ENCODE measurements at places on chromosomes 6 and 20.

DNA sequence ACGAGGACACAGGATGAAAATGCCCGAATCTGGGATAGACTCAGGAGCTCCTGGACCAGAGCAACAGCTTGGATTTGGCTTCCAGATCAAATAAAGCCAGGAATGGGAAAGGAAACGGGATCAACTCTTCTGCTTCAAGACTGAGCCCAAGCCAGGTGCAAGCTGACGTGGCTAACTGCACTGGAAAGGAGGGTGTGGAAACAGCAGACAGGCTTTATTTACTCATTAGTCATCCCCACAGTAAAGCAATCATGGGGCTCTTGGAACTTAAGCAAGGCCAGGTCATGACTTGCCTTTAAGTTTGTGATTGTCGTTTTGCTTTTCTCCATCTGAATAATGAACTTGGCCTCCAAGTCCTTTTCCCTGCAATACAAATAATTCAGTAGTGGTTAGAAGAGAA is 45.2 kb downstream of the KIF16B start:
- peak; percentile 52 for DNase-seq

GRCh38 chr6:117481278-117481925 is 1.1 kb upstream of the DCBLD1 start:
- DNase-seq = no peak

DNA sequence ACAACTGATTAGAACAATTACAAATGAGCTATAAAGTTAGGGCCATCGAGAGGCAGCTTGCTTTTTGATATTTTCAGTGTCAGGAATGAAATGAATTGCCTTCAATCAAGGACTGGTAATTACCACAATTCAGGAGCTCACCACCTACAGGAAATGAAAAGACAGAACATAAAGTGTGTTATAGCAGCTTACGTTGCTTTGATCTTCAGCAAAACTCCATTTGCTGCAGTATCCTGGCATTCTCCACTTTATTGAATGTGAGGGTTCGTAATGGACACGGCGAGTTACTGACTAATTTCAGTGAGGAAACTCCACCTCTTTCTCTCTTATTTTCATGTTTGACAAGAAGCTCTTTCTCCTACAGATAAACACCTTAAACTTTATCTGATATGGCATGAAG is 440.0 kb upstream of the HSF2 start:
- no peak for DNase-seq

GRCh38 chr20:63241272-63241671 is 5.6 kb downstream of the BIRC7 start:
- no peak for DNase-seq

GRCh38 chr6:30130887-30131862 is 4.8 kb upstream of the TRIM40 start:
- peak; percentile 63 for DNase-seq

GRCh38 chr6:44180886-44181285 is 22.3 kb downstream of the CAPN11 start:
- DNase-seq = no peak

GRCh38 chr6:148596891-148597455 is 149.9 kb upstream of the UST start:
- DNase-seq = no peak

- no peak for DNase-seq
Measured at GRCh38 chr20:20447196-20447595, 79.3 kb downstream of the INSM1 start.

GRCh38 chr6:39223061-39223460 is 6.2 kb downstream of the KCNK5 start:
- DNase-seq = no peak

DNA sequence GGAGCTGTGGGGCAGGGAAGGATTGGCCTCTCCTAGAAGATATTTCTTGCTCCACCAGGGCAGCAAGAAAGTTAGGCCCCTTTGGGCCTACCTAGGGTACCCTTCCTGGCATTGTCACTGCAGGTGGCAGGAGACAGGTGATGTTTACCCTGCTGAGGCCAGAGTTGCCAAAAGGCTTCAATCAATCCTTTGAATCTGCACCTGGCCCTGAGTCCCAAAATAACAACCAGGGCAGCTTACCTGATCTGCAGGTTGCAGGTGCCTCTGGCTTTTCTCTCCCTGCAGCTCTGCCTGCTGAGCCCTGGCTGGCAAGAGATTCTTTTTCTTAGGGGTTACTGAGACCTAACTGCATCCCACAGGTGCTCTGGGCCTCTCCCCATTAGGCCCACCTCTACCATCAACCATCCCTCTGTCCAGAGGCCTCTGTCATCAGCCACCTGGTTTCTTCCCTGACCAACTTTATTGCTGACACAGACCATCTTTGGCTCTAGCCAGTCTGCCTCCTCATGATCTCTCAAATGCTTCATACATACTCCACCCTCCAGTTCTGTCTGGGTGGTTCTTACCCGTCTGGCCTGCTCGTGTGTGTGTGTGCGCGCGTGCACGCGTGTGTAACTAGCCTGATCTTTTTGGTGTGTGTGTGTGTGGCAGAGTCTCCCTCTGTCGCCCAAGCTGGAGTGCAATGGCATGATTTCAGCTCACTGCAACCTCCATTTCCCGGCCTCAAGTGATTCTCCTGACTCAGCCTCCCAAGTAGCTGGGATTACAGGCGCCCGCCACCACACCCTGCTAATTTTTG is 13.7 kb downstream of the BCL2L1 start:
- no peak for DNase-seq

GRCh38 chr20:45621593-45621992 is 7.9 kb upstream of the WFDC10A start:
- DNase-seq = no peak

GRCh38 chr20:46774236-46774635 is 64.8 kb downstream of the SLC2A10 start:
- no peak for DNase-seq

DNA sequence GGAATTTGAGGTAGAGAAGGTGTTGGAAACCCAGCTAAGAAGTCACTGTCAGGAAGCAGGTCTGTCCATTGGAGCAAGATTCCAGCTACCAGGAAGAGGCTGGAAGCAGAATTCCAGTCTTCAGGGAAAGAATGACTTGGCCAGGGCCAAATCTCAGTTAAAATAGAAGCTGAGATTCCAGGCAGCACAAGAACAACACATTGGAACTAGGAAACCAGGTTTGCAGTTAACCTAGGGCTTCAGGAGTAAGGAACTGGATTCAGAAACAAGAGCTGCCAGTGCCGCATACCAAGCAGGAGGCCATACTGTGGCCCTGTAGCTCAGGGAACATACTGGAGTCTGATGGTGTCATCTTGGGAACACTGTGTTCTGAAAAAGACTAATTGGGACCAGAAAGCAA is 73.7 kb upstream of the FUCA2 start:
- DNase-seq = no peak

GRCh38 chr6:159646733-159647132 is 46.3 kb downstream of the SOD2 start:
- no peak for DNase-seq

DNA sequence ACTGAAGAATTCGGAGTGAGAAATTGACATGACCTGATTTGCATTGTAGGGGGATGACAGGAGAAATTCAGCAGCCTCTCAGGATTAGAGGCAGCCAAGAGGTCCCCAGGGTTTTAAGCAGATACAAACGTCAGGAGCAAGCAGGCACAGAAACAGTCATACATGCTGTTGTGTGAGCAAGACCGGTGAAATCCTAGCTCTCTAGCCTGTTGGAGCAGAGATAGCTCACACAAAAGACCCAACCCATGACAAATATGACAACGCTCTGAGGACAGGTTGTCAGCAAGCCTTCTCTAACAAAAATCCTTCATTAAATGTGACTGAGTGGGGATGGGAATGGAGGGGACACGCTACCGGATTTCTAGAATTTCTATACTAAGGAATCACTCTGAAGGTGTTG is 23.0 kb upstream of the AKAP12 start:
- DNase-seq = no peak

GRCh38 chr20:63168861-63169260 is 47.1 kb downstream of the YTHDF1 start:
- DNase-seq = no peak

DNA sequence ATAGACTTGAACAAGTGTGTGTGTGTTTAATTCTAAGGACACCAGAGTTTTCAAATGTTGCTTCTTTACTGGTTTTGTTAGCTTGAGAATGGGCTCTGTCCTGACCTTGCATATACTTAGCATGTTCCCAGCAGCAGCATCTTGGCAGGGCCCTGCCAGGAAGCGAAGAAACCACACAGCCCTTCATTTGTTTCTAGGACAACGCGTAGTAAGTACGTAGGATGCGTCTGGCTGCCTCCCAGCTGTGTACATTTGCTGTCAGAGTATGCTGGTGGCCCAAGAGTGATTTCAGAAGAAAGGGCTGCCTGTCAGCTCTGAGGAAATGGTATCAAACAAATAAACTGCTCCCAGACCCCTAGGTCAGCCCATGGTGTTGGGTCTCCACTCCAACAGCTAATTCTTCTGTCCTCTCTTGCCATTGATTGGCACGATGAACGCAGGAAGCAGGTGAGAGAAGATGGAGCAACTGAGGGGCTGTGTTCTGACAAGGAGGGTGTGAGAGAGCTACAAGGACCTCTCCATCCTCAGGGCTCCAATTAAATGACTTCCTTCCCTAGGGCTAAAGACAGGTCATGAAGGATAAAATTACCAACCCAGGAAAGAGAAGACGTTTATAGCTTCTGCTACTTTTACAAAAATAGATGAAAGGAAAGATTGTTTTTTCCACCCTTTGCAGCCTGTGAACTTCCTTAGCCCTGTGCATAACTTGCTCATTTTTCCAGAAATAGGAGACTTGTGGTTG is 55.9 kb upstream of the HDDC2 start:
- DNase-seq = no peak

GRCh38 chr6:43744931-43745727 is 24.9 kb upstream of the VEGFA start:
- no peak for DNase-seq

GRCh38 chr6:52424513-52424912 is 4.4 kb downstream of the EFHC1 start:
- DNase-seq = no peak

GRCh38 chr6:134358320-134358719 is 40.4 kb upstream of the SGK1 start:
- DNase-seq = no peak

DNA sequence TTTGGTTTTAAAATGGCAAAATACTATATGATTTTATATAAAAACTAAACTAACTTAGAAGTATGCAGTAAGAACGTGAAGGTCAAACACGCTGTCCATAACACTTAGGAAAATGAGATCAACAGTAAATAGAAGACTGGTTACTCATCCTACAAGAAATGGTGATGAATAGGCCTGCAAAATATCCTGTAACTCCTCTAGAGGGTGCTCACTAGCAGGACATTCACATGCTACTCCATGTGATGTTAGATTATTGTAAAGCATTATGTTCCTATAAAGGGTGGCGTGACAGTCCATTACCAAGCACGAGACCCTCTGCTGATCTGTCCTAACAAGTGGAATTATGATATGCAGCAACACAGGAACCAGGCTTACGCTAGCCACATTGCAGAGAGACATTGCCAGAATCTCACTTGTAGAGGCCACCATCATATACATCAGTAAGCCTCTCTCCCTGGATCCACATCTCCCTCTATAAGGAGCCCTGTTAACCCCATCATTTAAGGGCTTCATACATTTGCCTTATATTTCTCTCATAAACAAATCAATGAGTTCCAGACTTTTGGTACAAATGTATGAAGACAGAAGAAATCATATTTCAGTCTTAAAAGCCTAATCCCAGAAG is 18.0 kb upstream of the DEFB129 start:
- DNase-seq = peak; percentile 47

DNA sequence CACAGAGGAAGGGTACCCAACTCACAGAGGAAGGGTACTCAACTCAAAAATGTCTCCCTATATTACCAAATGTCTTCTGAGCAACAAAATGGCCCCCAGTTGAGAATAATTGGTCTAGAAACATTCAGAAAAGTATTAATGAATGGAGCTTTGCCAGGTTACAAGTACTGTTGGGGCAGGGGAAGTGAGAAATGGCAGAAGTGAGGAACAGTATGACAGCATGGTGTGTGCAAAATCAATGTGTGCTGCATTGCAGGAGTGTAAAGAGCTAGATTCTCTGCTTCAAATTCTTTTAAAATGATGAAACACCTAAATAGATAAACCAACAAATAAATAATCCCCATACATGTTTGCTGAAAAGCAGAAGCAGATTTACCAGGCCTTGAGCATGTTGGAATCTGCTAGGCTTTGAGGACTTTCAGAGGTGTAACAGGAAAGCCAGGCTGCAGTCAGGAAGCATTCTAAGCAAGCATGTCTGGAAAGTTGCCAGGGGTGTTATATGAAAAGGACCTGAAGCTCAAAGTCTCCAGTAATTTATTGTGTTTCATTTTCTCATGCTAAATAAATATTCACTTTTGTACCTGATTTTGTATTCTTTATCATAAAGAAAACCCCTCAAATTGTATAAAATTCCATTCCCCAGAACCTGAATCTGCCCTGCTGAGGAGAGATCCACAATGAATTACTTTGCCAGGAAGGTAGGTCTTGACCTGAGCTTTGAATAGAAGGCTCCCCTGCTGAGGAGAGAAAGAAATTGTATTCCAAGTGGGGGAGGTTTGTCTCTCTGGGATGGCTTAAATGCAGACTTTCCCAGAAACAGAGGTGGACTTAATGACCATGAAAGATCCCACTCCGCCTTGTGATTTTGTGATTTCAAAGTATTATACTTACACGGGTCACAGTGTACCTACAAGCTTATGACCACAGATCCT is 265.0 kb upstream of the MARCKS start:
- DNase-seq = no peak

DNA sequence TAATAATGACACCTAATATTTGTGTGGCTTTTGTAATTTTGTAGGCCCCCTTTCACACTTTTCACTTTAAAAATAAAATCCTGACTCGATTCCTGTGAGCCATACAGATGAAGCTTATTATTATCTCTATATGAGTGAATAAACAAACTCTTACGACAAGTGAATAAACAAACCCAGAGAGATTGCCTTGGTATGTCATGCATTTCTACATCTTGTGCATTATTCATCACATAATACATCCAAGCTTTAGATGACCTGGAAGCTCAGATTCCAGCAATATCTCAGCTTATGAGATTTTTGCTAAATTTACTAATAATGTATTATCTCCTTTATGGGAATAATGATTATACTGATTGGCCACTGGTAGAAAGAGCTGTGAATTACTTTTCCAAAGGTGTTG is 248.2 kb downstream of the TBX18 start:
- DNase-seq = no peak

- DNase-seq = no peak
Measured at GRCh38 chr20:8255945-8256632, 124.0 kb downstream of the PLCB1 start.

DNA sequence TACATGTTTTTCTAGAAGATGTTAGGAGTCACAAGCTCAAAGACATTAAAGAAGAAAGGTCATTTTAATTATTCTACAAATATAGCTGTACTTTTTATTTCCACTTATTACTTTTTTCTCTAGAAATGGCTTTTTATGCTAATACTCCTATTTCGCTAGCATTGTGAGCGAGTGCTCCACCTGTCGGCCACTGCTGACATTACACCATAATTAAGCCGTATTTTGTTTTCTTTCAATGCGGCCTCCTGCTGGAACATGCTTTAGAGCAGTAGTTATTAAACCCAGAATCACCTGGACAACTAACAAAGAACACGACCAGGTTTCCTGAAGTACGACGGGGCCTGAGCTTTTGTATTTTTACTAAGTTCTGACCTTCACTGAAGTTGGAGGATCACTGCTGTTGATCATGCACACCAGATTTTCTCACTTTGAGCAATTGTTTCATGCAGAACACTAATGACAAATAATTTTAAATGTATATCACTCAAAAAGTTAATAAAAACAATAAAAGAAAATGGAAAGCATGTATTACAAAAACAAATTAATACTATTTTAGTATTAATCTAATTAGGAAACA is 74.1 kb upstream of the PAK5 start:
- peak; percentile 17 for DNase-seq

All from GM04504 (cell line).